ENCODE measurements at places on chromosomes 4 and X.

DNA sequence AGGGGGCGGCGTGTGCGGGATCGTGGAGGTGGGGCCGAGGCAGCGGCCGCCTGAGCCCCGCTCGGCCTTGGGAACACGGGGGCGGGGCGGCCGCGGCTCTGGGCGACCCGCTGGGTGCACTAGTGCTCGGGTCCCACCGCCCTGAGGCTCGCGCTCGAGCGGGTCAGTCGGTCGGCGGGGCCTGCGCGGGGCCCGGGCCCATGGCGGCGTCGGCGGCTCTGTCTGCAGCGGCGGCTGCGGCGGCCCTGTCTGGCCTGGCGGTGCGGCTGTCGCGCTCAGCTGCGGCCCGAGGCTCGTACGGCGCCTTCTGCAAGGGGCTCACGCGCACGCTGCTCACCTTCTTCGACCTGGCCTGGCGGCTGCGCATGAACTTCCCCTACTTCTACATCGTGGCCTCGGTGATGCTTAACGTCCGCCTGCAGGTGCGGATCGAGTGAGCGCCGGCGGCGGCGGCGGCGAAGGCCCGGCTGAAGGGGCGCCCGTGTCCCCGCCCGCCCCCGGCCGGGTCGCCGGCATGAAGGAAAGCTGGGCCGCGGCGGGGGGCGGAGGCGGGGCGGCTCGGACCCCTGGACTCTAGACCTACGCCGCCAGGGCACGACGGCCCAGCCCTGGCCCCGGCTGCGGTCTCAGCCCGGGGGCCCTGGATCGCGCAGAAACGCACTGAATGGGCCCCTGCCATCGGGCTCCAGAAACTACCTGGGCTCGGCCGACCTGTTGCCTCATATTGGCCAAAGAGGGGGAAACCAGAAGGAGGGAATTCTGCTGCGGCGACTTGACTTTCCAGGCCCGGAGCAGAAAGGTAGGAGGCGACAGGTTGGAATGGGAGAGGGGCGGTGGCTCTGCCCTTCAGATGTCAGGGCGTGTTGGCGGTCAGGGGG is at the start of gene SMIM10L2A:
TSS of gene SMIM10L2A (plus strand) at position 13 of the 878 bp plus-strand sequence. CDS start at position 201, 188 bp downstream.
- H3K27me3 ChIP-seq: no peaks in the 10 kb centered on the region
- H3K27ac ChIP-seq: no peak within 1 kb of the TSS
- H3K36me3 ChIP-seq: no peaks in the 10 kb centered on the region
- H3K4me1 ChIP-seq: no peaks in the 10 kb centered on the region

DNA sequence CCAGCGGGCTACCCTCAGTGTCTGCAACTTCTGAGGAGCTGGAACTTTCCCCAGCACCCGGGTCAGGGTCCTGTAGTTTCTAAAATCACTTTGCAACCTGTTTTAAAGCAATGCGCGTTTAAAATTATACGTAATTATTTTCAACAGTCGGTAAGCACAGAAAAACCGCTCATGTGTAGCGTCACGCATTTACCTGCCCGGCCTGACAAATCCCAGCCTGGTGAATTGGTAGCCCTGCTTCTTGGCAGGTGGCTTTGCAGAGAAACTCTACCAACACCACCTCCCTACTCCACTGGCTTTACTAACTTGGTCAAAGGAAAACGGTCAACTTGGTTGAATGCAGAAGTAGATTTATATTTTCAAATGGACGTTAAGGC is 640 bp downstream of the BANK1 start:
- no peak overlapping the region for H3K27ac ChIP-seq
- no peaks in the 10 kb centered on the region for H3K36me3 ChIP-seq
- no peaks in the 10 kb centered on the region for H3K4me1 ChIP-seq
- no peak overlapping the region for H3K4me3 ChIP-seq
- no peaks in the 10 kb centered on the region for H3K27me3 ChIP-seq
- no peak for DNase-seq

GRCh38 chr4:177512646-177513045 is 70.4 kb upstream of the AGA start:
- no peaks in the 10 kb centered on the region for H3K27me3 ChIP-seq
- no peaks in the 10 kb centered on the region for H3K4me1 ChIP-seq
- H3K36me3 ChIP-seq: no peaks in the 10 kb centered on the region
- no peak for DNase-seq
- no peak overlapping the region for H3K27ac ChIP-seq

DNA sequence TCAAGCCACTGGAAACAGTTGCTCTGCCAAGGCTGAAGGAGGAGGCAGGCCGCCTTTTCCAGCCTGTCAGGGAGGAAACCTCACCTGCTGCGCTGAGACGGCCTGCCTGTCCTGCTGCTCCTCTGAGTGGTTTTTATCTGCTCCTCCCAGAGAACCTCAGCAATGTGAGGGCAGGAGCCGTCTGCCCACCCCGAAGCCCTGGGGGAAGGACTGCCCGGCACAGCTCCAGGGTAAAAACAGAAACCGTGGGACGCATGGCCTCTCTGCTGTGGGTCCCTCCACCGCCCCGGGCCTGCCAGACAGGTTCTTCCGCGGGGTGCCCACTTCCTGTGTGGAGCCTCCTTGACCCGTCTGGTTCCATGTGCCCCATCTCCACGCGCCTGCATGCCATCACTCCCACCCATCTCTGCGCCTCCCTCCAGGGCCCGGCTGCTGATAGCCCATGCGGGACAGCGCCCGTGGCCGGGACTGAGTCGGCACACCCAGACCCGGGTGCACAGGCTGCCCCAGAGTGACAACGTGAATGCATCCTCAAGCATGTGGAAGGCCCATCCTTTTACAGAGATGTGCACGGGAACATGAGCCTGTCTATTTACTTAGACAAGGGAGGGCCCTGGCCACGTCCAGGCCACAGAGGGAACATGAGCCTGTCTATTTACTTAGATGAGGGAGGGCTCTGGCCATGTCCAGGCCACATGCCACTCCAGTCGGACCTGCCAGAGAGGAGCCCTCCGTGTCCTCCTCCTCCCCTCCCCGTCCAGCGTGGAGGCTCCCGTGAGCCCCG is 4.0 kb upstream of the SLC49A3 start:
- no peak for DNase-seq
- H3K4me1 ChIP-seq: no peaks in the 10 kb centered on the region
- H3K4me3 ChIP-seq: no peak overlapping the region
- no peaks in the 10 kb centered on the region for H3K36me3 ChIP-seq
- no peak overlapping the region for H3K27ac ChIP-seq

DNA sequence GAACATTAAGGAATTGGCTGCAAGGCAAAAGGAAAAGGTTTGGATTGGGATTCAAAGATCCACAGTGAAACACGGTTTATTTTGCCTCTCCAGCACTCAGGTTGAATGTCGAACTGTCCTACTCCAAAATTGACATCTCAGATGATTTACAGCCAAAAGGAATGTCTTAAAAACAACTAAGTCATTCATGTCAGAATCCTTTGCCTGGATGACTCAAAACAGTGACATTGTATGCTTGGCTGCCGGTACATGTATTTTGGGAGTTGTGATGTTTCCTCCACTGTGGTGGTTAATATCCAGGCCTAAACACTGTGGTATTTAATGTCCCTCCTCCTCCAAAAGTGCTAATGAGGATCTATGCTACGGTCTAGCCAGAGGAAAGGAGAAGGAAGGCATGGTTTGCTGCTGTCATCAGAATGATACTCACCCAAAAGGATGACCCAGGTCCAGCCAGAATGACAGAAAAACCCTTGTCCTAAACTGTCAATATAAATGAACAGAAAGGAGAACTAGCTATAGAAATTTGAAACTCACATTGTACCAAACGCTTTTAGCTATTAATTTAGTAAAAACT is 20.9 kb downstream of the PGM2 start:
- H3K4me3 ChIP-seq: no peak overlapping the region
- H3K4me1 ChIP-seq: no peaks in the 10 kb centered on the region
- H3K36me3 ChIP-seq: peaks cover 36% of the 10 kb centered on the region
- H3K27ac ChIP-seq: no peak overlapping the region

DNA sequence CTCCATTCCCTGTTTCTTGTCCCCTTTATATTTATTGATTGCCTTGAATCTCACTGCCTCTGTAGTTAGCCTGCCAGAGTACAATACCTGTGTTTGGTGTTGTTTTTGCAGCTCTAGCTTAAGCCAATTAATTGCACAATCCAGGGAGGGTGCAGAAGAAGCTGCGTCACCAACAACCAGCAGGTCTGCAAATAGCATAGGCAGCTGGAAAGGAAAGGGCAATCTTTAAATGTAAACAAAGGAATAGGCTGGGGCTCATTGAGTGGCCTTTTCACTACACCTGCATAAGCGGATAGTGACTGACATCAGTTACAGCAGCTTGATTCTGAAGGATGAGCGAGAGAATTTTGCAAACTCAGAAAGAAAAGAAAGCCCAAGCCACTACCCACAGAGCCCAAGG is 106.8 kb upstream of the RAI2 start:
- H3K27ac ChIP-seq: no peak overlapping the region
- no peak for DNase-seq
- H3K36me3 ChIP-seq: no peaks in the 10 kb centered on the region
- no peaks in the 10 kb centered on the region for H3K4me1 ChIP-seq

- H3K27ac ChIP-seq: no peak overlapping the region
- H3K36me3 ChIP-seq: no peaks in the 10 kb centered on the region
- H3K4me3 ChIP-seq: no peak overlapping the region
- H3K27me3 ChIP-seq: no peaks in the 10 kb centered on the region
- no peaks in the 10 kb centered on the region for H3K4me1 ChIP-seq
Measured at GRCh38 chr4:100894339-100894870, 376.6 kb upstream of the EMCN start.

GRCh38 chrX:37679230-37679629 is 6.4 kb upstream of the XK start:
- H3K4me3 ChIP-seq: no peak overlapping the region
- H3K27ac ChIP-seq: no peak overlapping the region
- H3K27me3 ChIP-seq: no peaks in the 10 kb centered on the region
- no peaks in the 10 kb centered on the region for H3K36me3 ChIP-seq

DNA sequence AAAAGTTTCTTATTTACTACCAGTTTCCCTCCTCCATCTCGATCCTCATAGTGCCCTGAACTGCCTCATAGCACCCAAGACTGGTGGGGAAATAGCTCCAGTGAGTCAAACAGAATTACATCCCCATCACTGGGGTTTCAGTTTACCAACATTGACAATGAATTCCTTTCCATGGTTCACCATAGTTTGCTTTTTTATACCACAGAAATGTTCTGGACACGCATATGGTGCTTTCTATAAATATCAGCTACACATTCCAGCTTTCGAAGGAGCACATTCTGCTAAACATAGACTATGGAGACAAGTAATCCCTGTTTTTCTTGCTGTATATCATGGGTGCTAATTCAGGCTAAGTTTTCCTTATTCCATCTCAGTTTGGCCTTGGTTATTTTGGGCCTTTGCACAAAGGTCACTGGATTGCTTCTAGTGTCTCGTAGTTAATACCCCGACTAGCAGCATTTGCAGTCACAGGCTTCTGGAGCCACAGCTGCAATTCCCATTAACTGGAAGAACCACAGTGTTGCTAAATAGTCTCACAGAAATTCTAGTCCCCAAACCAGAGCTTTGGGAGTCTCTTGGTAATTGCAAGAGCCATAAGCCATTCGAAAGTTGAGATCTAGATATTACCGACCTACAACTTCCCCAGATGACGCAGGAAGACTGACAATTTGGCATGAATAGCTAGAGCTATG is 53.4 kb upstream of the TRPC3 start:
- H3K4me3 ChIP-seq: no peak overlapping the region
- H3K36me3 ChIP-seq: no peaks in the 10 kb centered on the region
- no peaks in the 10 kb centered on the region for H3K27me3 ChIP-seq
- DNase-seq: no peak
- H3K27ac ChIP-seq: no peak overlapping the region
- H3K4me1 ChIP-seq: no peaks in the 10 kb centered on the region

GRCh38 chr4:7389719-7390118 is 45.0 kb downstream of the PSAPL1 start:
- no peaks in the 10 kb centered on the region for H3K36me3 ChIP-seq
- peaks cover 25% of the 10 kb centered on the region for H3K27me3 ChIP-seq
- no peak for DNase-seq

DNA sequence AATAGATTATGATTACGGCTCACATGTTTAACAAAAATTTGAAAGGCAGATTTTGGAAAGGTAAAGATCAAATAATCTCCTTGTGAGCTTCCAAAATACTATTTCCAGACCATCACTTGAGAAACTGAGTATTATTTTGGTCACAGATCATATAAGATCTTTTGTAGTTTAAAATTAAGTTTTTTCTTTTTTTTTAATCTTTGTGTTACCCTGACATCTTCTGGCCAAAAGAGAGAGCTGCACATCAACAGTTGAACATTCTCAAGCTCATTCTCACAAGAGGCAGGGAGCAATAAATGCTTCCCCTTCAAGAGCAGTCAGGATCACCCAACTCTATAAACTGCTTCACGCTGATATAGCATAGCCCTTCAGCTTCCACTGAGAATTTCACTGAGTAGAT is 15.9 kb downstream of the TMEM192 start:
- no peaks in the 10 kb centered on the region for H3K4me1 ChIP-seq
- H3K4me3 ChIP-seq: no peak overlapping the region
- no peaks in the 10 kb centered on the region for H3K36me3 ChIP-seq
- peak; percentile 52 for DNase-seq

DNA sequence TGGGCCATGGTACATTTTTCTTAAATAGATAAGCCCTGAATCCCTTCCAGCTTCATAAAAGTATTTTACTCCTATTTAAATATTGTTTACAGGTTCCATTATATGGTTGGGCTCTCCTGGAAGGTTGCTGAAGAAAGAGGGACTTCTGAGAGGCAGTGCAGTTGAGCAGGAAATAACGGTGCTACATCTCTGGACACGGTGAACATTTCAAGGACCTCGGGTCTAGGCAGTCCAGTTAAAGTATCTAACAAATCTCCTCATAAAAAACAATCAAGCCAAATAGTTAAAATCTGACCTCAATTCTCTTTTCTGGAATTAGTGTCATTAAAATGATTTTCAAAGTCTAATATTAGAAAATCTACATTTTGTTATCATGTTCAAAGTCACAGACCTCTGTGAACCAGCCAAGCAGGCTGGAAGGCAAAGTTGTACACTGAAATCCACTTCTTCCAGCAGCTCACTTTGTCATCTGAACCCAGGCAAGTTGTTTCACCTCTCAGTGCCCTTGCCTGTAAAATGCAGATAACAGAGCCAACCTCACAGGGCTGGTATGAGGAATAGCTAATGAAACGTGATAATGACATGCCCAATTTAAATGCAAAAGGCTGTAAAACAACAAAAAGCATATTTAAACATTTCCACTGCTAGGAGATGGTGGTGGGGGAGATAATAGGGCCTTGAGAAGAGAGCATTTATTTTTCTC is 267.0 kb upstream of the KLF3 start:
- no peak overlapping the region for H3K4me3 ChIP-seq
- no peak overlapping the region for H3K27ac ChIP-seq
- H3K36me3 ChIP-seq: no peaks in the 10 kb centered on the region
- H3K27me3 ChIP-seq: no peaks in the 10 kb centered on the region

- H3K4me3 ChIP-seq: no peak overlapping the region
- DNase-seq: no peak
- H3K27ac ChIP-seq: no peak overlapping the region
- H3K36me3 ChIP-seq: no peaks in the 10 kb centered on the region
- peaks cover 6% of the 10 kb centered on the region for H3K4me1 ChIP-seq
- no peaks in the 10 kb centered on the region for H3K27me3 ChIP-seq
Measured at GRCh38 chr4:174349156-174349555, 65.4 kb downstream of the CEP44 start.

DNA sequence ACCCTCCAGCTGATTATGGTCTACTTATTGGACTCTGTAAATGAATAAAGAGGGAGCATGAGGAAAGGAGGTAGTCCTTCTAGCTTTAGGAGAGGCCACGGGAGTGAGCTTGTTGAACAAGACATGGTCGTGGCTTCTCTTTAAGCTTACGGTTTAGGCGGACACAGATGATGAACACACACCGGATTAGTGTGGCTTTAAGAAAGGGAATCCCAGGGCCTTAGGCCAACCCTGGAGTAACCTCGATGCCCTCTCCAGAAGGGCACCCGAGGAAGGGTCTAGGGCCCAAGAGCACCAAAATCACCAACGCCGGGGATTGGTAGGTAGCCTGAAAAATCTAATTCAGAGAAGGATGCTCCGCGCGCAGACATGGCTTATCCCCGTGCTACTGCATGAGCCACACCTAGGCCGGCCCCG is 39.4 kb downstream of the ERVMER34-1 start:
- H3K27ac ChIP-seq: no peak overlapping the region
- DNase-seq: no peak
- peak overlapping the region; percentile 79 for H3K4me3 ChIP-seq
- peaks cover 11% of the 10 kb centered on the region for H3K4me1 ChIP-seq
- peaks cover 32% of the 10 kb centered on the region for H3K36me3 ChIP-seq
- H3K27me3 ChIP-seq: no peaks in the 10 kb centered on the region

Measured in A673 (cell line).